ENCODE measurements at places on chromosomes 12 and 14.

DNA sequence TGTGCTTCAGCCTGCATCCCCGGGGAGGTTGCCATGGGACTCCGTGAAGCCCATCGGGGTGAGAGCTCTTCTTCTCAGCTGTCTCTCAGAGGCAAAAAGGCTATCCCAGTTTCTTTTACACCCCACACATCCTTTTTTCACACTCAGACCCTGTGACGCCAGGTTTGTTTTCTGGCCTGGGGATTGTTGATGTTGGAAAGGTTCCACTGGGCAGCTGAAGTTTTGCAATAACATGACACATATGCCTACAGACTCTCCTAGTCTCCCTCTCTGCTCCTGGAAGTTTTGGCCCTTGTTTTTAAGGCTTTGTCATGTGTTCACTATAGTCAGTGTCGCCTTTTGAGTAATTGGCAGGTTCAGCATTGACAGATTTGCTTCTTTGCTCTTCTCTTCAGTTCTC lies 118.6 kb downstream of the SMOC1 start:
- DNase-seq, result no peak

- DNase-seq, result peak; percentile 95
Measured at GRCh38 chr14:51396222-51396815, 156.3 kb downstream of the TMX1 start.

DNA sequence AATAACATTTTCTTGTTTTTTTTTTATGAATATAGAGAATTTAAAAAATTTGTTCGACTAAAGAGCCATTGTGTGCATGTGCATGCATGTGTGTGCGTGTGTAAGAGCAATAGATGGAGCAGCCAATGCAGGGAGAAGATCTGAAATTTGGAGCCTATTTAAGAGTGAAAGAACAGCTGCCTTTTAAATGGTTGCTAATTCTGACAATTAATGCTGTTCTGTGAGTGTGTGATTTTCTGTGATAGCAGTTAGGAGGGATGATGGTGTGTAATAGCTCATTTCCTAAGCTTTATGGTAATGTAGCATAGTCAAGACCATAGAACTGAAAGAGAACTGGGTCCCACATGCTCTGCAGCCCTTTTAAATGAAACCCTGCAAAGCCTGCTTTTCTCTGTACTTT lies 137.9 kb downstream of the NRXN3 start:
- DNase-seq, result no peak

DNA sequence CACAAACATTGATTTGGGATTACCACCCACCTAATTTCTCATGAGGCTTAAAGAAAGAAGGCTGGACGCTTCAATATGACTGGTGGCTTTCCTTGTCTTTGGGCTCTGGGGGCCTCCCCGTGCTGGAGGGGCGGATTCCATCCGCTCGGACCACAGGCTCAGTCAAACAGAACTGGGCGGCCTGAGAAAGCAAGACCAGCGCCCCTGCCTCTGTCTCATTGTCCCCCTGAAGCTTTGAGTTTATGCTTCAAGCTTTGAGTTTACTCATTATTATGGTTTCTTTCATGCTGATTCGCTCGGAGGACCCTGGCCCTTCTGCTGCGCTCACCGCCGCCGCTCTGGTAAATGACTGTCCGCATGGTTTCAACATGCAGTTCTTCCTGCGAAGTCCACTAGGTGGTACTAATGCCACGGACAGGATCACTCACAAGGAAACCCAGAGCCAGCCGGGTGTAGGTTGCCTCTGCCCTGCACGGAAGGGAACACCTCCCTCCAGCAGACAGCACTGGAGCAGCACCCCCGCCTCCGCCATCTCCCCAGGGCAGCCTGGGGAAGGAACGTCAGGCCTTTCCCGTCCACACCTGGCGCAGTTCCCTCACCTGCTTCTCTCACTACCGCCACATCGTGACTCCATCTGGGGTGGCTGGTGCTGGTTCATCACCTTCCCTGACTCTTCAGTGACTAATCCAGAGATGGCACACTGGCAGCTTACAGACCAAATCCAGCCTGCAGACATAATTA lies 13.2 kb upstream of the TIGAR start:
- DNase-seq, result peak; percentile 2

- DNase-seq, result no peak
Measured at GRCh38 chr14:75196468-75196867, 20.1 kb upstream of the TMED10 start.

GRCh38 chr14:99879401-99880295 lies 86.4 kb downstream of the EML1 start:
- DNase-seq, result peak; percentile 61

DNA sequence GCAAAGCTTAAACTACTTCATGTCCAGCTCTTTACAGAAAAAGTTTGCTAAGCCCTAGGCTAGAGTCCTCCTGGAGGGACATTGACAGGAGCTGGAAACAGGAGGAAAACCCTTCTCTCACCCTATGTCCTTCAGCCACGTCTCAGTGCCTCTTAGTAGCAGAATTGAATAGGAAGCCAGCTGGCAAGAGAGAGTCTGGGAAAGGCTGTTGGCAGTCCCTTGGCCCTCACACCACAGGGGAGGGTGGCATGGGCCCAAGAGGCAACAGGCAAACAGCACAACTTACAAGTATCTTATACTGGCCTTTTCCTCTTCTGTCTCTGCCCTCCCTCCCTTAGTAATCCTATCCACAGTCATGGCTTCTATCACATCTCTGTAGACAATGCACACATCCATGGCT lies 27.7 kb upstream of the DHRS2 start:
- no peak for DNase-seq

- DNase-seq, result no peak
Measured at GRCh38 chr12:71442567-71442931, 3.0 kb downstream of the LGR5 start.

- DNase-seq, result no peak
Measured at GRCh38 chr12:10384191-10384590, 5.7 kb downstream of the KLRK1 start.

DNA sequence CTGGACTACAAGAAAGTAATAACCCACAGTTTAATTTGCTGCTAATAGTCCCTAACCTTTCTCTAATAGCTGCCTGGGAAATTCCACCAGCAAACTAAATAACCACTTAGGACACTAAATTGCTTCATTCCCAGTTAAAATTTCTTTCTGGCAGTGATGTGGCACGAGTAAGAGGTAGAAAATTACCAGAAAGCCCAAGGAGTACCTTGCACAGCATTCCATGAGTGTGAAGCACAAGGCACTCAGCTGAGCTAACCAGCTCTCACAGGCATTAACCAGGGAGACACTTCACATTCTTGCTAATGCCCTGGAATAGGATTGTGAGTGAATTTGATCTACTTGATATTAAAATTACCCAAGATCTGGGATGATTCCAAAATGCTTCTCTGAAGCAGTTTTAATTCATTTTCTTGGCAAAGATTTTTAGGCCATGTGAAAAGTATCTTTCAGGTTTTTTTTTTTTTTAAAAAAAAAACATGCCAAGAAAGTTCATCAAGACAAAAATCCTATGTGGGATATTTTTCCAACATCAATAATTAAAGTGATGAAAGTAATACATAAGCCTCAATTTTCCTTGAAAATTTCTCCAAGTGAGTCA lies 29.5 kb downstream of the TSPAN8 start:
- DNase-seq, result peak; percentile 17

GRCh38 chr14:61695695-61696527 lies 598 bp downstream of the HIF1A start:
- DNase-seq, result no peak

GRCh38 chr12:30908722-30909348 lies 17.7 kb upstream of the TSPAN11 start:
- peak; percentile 65 for DNase-seq

GRCh38 chr12:47986832-47987231 lies 17.4 kb downstream of the COL2A1 start:
- no peak for DNase-seq

DNA sequence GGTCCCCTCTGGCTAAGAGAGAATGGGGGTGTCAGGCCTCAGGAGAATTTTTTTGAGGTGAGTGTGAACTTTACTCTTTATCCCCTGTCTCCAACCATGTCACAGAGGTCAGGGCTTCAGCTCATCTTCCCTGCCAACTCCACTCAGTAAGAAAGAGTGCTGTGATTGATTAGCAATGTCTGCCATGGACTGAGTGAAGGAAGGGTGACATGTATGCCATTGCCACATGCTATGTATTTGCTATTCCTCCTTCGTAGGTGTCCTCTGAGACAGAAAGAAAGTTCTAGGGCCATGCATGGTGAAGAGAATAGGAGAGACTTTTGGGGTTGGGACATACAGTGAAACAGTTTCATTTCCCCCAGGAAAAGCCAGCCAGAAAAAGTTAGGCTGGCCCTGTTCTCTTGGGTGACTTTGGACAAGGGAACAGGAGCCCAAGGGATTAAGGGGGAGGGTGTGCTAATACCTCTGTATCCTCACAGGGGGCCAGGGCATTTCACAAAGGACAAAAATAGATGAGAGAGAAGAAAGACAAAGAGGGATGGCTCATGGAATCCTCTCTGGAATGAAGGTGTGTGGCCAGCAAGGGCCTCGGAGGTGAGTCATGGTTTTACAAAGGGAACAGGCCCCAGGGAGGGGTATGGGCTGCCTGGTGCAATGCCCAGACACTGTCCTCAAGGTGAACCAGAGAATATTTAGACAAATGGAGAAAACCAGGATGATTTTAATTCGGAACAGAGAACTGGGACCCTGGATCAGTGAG lies 13.9 kb upstream of the MYL2 start:
- no peak for DNase-seq

DNA sequence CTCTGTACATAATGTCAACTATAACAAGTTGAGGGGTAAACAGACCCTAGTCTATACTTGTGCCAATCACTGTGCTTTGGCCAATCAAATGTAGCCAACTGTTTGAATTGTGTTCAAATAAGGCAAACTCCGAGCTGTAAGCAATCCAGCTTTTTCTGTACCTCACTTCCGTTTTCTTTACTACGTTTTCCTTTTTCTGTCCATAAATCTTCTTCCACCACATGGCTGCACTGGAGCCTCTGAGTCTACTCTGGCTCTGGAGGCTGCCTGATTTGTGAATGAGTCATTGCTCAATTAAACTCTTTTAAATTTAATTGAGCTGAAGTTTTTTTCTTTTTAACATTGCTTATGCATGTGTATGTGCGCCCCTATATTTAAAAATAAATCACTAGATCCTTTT lies 29.7 kb downstream of the CLEC1A start:
- peak; percentile 7 for DNase-seq

DNA sequence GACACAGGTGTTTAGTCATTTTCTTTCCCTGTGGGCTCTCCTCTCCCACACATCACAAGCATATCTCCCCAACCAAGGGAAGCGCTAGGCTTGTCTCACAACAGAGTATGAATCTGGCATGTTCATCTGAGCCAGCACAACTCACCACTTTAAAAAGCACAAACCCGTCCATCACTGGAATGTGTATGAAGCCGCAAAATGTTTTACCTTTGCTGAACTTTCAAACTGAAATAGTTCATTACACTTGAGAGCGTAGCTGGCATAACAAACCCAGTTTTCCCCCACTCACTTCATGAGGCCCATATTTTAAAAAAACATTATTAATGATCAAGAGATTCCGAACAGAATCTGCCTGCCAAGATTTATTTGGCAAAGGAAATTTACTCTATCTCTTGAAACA lies 15.8 kb downstream of the NID2 start:
- DNase-seq, result no peak

DNA sequence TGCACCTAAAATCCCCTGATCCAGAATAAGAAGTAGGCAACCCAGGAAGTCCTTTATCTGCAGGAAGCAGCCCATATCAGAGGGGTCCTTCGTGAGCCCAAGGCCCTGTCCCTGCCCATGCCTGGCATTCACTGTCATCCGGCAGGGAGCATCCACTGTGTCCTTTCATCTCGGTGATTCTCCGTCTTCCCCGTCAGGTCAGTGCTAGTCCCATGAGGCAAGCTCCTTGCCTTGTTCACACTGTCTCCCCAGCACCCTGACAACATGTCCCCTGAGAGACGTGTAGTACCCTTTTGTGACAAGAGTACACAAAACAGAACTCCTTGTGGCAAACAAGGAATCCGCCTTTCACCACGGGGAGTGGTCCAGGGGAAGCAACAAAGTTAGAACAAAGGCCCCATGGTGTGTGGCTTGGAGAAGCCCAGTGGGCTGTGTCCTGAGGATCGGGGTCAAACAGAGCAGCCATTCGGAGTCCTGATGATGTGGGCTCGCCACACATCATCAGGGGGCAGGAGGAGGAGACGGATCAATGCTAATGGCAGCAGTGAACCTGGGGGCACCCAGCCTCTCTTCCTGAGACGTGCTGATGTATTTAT lies 112.1 kb downstream of the DICER1 start:
- DNase-seq, result no peak

GRCh38 chr14:100662879-100663760 lies 63.6 kb upstream of the DLK1 start:
- DNase-seq, result no peak

GRCh38 chr12:55838361-55838760 lies 4.4 kb downstream of the MMP19 start:
- no peak for DNase-seq

- no peak for DNase-seq
Measured at GRCh38 chr14:33967138-33967537, 16.3 kb upstream of the EGLN3 start.

- DNase-seq, result no peak
Measured at GRCh38 chr12:24746864-24747263, 202.0 kb downstream of the BCAT1 start.

GRCh38 chr12:60123557-60123956 lies 527.7 kb downstream of the SLC16A7 start:
- DNase-seq, result no peak

DNA sequence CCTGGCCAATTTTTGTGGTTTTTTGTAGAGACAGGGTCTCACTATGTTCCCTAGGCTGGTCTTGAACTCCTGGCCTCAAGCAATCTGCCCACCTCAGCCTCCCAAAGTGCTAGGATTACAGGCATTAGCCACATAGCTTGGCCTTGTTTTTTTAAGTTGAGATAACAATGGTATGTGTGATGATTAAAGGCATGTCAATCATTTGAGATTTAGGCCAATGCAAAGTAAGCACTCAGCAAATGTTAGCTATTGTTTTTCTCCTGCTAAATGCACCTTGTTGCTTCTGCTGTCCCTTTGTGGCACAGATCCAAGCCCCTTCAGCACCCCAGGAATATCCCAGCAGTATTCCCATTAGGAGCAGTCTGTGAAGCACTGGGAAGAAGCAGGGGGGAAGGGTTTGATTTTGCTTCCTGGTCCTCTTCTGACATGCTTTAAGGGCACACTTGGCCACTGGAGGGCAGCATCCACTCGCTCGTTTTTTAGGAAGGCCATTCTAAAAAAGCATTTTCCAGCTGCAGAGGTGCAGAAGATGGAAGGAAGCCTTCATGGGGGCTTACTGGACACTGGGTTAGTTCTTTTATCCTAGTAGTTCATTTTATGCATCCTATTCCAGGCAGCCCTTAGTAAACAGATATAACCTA lies 70.2 kb upstream of the ZFP36L1 start:
- peak; percentile 16 for DNase-seq

GRCh38 chr12:24379433-24379832 lies 430.0 kb upstream of the SOX5 start:
- no peak for DNase-seq
